Globus pallidus (tissue), 1 donor: ENCODE measurements at places on chromosomes 13 and 19.

DNA sequence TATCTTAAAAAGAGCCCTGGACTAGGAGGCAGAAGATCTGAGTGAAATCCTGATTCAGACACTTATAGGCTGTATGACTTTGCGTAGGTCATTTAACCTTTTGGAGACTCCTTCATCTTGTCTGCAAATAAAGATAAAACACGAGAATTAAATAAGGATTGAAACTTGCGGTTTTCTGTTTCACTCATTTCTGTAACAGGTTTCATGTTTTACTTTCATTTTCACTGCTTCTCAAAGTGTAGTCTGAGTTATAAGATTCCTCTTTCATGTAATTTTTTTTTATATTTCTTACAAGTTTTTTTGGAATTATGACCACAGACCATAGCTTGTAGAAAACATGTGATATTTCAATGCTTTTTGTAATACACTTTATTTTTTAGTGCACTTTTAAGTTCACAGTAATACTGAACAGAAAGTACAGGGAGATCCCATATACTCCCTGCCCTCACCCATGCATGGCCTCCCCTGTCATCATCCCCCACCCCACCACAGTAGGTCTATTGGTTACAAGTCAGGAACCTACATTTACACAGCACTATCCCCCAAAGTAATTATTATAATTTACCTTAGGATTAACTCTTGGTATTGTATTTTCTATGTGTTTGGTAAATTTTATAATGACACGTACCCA, 174.6 kb downstream of the ITGBL1 start:
- no peak for DNase-seq

GRCh38 chr13:85261757-85262346, 537.4 kb downstream of the SLITRK6 start:
- no peak for DNase-seq

DNA sequence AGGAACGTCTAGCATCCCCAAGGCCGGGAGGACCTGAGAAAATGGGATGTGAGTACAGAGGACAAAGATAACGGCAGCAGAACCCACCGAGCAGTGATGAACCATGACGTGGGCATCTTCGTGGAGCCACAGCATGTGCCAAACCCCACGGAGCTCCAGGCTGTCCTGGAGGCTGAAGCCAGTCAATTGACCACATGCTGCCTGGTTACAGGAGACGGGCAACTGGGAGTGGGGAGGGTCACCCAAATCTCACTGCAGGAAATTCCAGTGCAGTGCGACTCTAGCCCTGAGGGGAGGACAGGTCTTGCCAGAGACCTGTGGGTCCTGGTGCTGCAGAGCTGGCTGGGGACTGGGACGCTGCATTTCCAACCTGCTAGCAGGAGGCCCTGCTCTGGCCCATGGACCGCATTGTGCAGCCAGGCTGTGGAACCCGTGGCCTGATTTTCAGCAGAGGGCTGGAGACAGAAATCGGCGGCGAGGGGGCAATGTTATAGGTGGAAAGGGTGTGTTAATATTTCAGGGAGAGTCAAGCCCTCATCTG, 3.2 kb upstream of the GRTP1 start:
- DNase-seq = no peak

DNA sequence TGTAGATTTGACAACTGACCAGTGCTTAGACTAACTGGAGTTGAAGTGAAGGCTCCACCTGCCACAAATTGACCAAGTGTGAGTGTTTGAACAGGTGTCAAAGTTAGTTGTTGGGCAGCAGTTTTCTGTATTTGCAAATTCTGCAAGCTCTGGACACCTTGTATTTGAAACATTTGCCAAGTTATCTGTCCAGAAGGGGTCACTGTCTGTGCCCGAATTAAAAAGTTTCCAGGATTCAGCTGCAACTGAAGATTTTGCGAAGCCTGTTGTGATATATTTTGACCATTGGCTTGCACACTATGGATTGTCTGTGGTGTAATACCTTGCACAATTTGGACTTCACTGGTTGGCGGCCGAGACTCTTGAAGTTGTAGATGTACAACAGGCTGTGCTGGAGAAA, 1690.7 kb downstream of the SLITRK5 start:
- DNase-seq = no peak

DNA sequence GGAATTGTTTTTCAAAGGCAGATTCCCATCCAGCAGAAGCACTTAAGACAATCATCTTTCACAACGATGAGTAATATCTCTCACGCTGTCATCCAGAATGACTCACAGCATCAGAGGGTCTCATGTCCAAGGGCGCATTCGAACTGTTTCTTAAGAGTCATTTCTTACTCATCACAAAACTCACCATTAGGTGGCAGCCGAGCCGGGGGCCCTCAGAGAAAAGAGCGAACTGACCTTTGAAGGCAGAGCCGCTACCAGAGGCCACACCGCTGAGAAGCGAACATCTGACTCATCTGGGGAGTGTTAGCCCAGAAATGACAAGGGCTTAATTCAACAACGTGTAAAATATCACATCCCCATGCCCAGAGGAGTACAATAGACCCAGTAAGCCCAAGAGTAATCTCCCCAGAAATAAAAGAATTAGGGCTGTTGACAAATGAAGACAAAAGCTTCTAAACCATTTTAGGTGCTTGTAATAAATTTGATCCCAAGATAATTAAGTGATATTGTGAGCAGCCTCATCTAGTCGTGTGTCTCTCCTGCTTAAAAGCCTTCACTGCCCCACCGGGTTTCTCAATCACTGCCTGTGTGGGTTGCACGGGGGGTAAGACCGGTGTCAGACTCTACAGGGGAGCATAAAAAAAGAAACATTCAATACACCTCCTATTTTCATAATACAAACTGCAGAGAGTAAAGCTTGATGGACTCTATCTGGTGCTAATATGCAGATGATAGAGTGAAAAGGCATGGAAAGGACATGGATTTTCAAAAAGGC, 96.2 kb downstream of the CYSLTR2 start:
- peak; percentile 67 for DNase-seq
